Hindlimb muscle (tissue), 1 donor: ENCODE measurements at places on chromosomes 16 and 17. TPM values are rescaled to one million over a fixed set of nuclear protein-coding genes. Genes with fewer than 3 reads are reported as not detected.

- no peak for DNase-seq
Observed at GRCh38 chr16:8818504-8819270, 21.0 kb downstream of the PMM2 start.

GRCh38 chr16:57032931-57033330 lies 43.6 kb downstream of the NLRC5 start:
- no peak for DNase-seq

Gene TMEM238L
- polyA plus RNA-seq: 0.13 TPM

Gene ANKRD40CL
- polyA plus RNA-seq: not detected

DNA sequence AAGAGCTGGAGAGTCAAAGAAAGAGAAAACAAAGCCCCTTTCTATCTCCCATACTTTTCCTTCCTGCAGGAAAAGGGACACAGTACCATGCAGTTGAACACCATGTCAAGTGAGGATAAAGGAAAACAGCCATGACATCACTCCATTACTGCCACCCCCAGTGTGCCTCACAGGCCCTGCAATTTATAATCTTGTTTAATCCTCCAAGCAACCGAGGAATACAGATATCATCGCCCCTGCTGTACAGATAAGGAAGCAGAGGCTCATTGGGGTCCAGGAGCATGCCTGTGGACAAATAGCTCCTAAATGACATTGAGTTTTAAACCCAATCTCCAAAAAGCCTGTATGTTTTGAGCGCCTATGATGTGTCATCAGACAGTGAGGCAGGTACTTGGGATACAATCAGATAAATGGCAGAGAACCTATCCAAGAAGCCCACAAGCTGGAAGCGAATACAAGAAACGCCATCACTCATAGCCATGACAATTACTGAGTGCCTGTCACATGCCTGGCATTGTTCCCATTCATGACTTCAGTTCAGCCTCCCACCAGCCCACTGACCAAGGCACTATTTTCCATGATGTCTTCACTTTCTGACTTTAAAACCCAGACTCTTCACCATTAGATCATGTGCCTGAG lies 45.5 kb downstream of the CPPED1 start:
- no peak for DNase-seq

Gene ODAD4
- 1.1 TPM for polyA plus RNA-seq

DNA sequence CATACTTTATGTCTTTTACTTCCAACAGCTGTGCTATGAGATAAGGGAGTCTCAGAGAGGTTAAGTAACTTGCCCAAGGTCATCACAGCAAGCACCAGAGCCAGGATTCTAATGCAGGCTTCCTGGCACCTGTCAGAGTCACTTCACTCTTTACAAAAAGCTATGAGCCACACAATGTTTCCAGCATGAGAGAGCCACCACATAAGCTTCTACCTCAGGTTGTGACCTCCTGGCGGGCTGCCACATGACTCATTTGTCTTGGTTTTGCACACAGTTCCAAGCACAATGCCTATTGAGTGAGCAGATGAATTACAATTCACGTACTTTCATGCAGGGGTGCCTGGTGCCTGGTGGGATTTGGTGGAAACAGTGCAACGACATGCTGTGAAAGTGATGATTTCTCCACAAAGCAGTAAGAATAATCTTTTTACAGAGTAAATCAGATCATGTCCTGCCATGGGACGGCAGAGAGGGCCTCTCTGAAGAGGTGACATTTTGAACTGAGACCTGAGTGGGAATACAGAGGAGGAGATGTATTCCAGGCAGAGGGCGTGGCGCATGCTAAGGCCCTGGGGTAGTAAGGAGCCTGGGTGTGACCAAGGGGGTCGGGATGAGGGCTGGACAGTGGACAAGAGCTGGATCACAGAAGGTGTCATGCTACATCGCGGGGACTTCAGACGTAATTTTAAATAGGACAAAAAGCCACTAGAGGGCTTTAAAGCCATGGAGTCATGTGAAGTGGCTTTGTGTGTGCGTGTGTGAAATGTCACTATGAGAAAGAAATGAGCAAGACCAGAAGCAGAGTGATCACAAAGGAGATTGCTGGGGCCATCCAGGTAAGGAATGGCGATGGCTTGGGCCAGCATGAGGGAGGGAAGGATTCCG lies 53.4 kb downstream of the CACNG3 start:
- no peak for DNase-seq

Gene DNAH17
- polyA plus RNA-seq: 3.3 TPM

- DNase-seq: no peak
Observed at GRCh38 chr17:74354123-74354522, 7.5 kb downstream of the BTBD17 start.

Gene MT1B
- not detected for polyA plus RNA-seq

GRCh38 chr17:82457073-82457928 lies 1.2 kb upstream of the NARF start:
- DNase-seq: no peak

DNA sequence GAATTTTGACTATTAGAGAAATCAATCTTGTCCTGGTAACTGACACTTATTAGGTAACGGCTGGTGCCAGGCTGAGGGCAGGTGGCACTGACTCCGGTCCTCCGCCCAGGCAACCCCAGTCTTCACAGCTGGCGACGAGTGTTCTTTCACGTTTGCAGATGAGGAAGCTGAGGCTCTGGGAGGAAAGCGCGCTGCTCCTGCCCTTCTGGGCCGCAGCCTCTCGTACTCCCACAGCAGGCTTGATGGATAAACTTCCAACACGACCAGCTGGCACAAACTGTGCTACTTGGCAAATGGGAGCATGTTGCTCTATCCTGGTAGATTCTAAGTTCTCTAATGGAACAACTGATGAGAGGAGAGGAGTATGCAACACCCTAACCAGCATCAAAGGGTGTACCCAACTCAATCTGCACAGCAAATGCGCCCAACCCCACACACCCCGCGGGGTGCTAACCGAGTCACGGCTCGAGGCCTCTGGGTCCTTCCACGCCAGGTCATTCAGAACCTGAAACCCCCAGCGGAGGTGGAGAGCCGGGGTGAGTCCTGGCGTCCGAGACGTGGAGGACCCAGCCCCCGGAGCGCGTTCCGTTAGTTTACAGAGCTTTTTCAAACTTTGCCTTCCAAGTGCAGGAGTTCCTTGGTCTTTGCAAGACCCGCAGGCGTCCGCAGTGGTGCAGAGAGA lies 477 bp upstream of the SLC47A1 start:
- no peak for DNase-seq

DNA sequence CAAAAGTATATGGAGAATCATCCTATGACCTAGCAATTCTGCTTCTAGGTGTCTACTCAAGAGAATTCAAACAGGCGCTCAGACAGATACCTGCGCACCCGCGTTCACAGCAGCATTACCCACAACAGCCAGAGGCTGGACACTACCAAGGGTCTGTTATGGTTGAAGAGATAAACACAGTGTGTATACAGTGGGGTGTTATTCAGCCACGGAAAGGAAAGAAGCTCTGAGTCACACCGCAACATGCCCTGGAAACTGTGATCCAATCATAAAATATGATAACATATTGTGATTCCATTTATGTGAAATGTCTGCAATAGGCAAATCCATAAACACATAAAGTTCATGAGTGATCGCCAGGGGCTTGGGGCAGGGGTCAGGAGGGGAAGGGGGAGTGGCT lies 18.0 kb upstream of the JPH3 start:
- no peak for DNase-seq

- DNase-seq: no peak
Observed at GRCh38 chr17:14334919-14335318, 34.0 kb downstream of the HS3ST3B1 start.

GRCh38 chr16:19746561-19746960 lies 28.5 kb downstream of the IQCK start:
- DNase-seq: no peak

GRCh38 chr16:11399261-11399831 lies 54.1 kb downstream of the RMI2 start:
- no peak for DNase-seq

Gene CDRT4
- 2.8 TPM for polyA plus RNA-seq

Gene COL1A1
- 3,874 TPM for polyA plus RNA-seq

GRCh38 chr16:51831595-51832367 lies 680.7 kb upstream of the SALL1 start:
- DNase-seq: no peak

GRCh38 chr17:56111706-56112485 lies 41.4 kb upstream of the ANKFN1 start:
- no peak for DNase-seq
